ENCODE measurements at places on chromosomes 7 and 10. TPM values are rescaled to one million over a fixed set of nuclear protein-coding genes. Genes with fewer than 3 reads are reported as not detected.

Gene PAX4
- not detected for total RNA-seq

Gene VGF
- 0.66 TPM for total RNA-seq

Gene RPEL1
- total RNA-seq, result 0.17 TPM

Gene SLC26A5
- total RNA-seq, result not detected

Gene OPN1SW
- total RNA-seq, result not detected

Gene RFC2
- 11.8 TPM for total RNA-seq

Gene DPY19L1
- 30.1 TPM for total RNA-seq

GRCh38 chr10:123782549-123782948, 109.1 kb downstream of the CPXM2 start:
- no peaks in the 10 kb centered on the region for H3K4me1 ChIP-seq
- no peaks in the 10 kb centered on the region for H3K27me3 ChIP-seq
- no peak overlapping the region for H3K27ac ChIP-seq
- no peaks in the 10 kb centered on the region for H3K36me3 ChIP-seq

- no peak overlapping the region for H3K4me3 ChIP-seq
- DNase-seq, result peak; percentile 89
- no peak overlapping the region for H3K27ac ChIP-seq
- no peaks in the 10 kb centered on the region for H3K27me3 ChIP-seq
- H3K4me1 ChIP-seq, result peaks cover 4% of the 10 kb centered on the region
Measured at GRCh38 chr10:18610517-18610916, 40.9 kb downstream of the NSUN6 start.

DNA sequence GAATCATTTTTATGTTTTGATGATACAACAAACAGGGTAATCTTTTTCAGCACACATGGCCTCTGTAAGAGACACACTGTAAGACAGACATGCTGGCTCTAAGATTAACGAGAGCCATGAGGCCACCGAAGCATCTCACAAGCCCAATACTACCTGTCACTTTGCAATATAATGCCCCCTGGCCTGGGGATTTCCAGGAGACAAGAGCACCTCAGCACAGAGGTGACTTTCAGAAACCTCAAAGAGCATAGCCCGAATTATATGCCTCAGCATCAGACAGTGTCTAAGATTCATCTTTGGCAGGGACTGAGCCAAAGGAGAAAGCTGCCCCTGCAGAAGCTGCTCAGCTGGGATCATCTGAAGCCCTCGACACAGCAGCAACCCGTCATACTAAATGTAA, 44.2 kb upstream of the TMEM213 start:
- no peak overlapping the region for H3K4me3 ChIP-seq
- H3K4me1 ChIP-seq, result no peaks in the 10 kb centered on the region
- H3K27ac ChIP-seq, result no peak overlapping the region

- H3K27ac ChIP-seq, result no peak overlapping the region
- no peaks in the 10 kb centered on the region for H3K4me1 ChIP-seq
- DNase-seq, result no peak
- no peak overlapping the region for H3K4me3 ChIP-seq
- H3K36me3 ChIP-seq, result no peaks in the 10 kb centered on the region
Measured at GRCh38 chr7:149824301-149824741, 13.9 kb upstream of the ZNF862 start.

- no peak for DNase-seq
- no peaks in the 10 kb centered on the region for H3K27me3 ChIP-seq
- H3K27ac ChIP-seq, result peak overlapping the region; percentile 54
- peaks cover 32% of the 10 kb centered on the region for H3K4me1 ChIP-seq
Measured at GRCh38 chr10:33277135-33277536, 57.3 kb downstream of the NRP1 start.

- H3K4me3 ChIP-seq, result no peak overlapping the region
- no peak for DNase-seq
- peaks cover 3% of the 10 kb centered on the region for H3K4me1 ChIP-seq
- no peaks in the 10 kb centered on the region for H3K27me3 ChIP-seq
Measured at GRCh38 chr7:90698616-90699015, 102.5 kb downstream of the CDK14 start.

GRCh38 chr7:117014673-117015133, 61.4 kb downstream of the ST7 start:
- H3K4me3 ChIP-seq, result no peak overlapping the region
- no peaks in the 10 kb centered on the region for H3K27me3 ChIP-seq
- peak; percentile 65 for DNase-seq

DNA sequence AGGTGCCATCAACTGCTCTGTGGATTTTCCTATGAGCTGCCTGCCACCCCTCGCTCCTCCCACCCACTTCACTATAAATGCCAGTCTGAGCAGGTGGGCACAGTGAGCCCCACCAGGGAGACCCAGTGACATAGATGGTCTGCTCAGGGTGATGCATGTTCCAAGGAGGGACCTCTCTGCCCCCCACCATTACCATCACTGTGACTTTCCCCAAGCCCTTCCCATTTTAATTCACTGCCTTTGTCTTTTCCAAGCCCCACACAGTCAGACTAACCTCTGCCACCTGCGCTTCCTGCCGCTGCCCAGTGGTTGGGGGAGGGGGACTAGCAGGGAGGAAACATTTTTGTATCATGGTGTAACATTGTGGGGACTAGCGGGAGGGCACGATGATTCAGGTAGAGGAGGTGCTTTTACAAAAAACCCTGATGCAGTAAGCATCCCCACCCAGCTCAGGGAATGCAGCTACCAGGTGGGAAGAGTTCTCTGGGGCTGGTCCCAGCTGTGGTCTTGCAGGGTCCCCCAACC, 24.6 kb downstream of the PRSS2 start:
- H3K4me1 ChIP-seq, result no peaks in the 10 kb centered on the region
- no peak overlapping the region for H3K4me3 ChIP-seq
- DNase-seq, result peak; percentile 15
- peaks cover 47% of the 10 kb centered on the region for H3K27me3 ChIP-seq

- peak; percentile 73 for DNase-seq
- H3K27me3 ChIP-seq, result no peaks in the 10 kb centered on the region
- no peaks in the 10 kb centered on the region for H3K36me3 ChIP-seq
- no peak overlapping the region for H3K27ac ChIP-seq
Measured at GRCh38 chr7:100190048-100190711, 12.5 kb downstream of the STAG3 start.

DNA sequence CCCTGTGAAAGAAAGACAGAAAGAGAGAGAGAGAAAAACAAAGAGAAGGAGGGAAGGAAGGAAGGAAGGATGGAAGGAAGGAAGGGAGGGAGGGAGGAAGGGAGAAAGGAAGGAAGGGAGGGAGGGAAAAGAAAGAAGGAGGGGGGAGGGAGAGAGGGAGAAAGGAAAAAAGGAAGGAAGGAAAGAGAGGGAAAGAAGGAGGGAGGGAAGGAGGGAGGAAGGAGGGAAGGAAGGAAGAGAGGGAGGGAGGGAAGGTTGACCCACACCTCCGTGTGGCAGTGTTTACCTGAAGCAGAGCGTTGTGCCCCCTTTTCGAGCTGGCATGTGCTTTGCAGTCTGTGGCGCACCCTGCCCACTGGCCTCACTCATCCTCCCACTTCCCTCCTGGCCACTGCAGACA, 12.3 kb upstream of the MPP7 start:
- no peaks in the 10 kb centered on the region for H3K4me1 ChIP-seq
- no peak overlapping the region for H3K4me3 ChIP-seq
- no peak for DNase-seq
- H3K36me3 ChIP-seq, result no peaks in the 10 kb centered on the region
- no peak overlapping the region for H3K27ac ChIP-seq

Measured in fibroblast of lung (primary cell).